ENCODE measurements at places on chromosomes 13 and 19.
A peak's percentile ranks its signal among the peaks of the same experiment; 100 is the strongest.

GRCh38 chr13:40613192-40613818 lies 53.1 kb downstream of the FOXO1 start:
- DNase-seq = peak; percentile 17

GRCh38 chr13:24124789-24125476 lies 35.6 kb upstream of the SPATA13 start:
- DNase-seq = no peak

- no peak for DNase-seq
Observed at GRCh38 chr13:52009946-52010345, 1.3 kb downstream of the ATP7B start.

- DNase-seq = no peak
Observed at GRCh38 chr13:98385606-98386005, 191.3 kb downstream of the STK24 start.

DNA sequence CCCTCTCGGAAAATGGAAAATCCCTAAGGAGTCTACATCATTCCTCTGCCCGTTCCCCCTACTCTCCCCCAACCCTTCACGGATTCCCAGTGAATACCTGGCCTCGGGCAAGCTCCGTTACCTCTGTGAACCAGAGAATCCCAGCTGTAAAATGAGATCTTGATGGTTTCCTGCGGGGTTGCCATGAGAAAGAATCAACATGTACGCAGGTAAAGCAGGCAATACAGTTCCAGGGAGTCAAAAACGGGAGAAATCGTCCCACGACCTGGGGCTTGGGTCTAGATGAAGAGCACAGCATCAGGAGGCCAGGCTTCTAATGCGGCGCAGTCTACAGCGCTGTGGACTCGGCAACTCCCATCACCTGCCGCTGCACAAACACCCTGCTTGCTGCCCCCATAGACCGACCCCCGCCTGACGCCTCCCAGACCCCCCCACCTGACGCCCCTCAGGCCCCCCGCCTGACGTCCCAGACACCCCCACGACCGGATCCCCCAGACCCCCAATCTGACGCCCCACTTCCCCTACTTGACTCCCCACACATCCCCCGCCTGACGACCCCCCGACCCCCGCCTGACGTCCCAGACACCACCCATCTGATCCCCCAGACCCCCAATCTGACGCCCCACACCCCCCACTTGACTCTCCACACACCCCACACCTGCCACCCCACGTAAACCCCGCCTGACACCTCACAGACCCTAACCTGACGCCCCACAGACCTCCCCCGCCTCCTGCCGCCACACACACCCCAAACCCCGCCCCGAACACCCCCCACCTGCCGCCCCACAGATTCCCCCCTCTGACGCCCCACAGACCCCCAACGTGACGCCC lies 680 bp downstream of the LIG4 start:
- no peak for DNase-seq

DNA sequence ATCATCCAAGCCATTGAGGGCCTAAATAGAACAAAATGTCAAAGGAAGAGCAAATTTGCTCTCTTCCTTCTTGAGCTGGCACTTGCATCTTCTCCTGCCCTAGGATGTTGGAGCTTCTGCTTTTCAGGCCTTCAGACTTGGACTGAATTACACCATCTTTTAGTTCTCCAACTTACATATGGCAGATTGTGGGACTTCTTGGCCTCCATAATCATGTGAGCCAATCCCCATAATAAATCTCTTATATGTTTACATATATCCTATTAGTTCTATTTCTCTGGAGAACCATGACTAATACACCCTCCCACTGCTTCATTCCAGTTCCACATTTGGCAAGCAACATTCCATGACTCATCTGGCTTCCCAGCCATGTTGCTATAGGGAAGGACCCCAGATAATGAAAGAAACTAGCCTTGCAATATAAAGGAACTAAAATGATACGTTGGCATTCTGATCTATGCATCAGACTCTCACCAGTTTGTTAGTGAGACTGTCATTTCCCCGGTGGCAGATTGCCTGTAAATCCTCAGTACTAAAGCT lies 11.0 kb upstream of the ACOD1 start:
- no peak for DNase-seq

GRCh38 chr13:110047496-110047895 lies 259.5 kb downstream of the COL4A1 start:
- DNase-seq = no peak

DNA sequence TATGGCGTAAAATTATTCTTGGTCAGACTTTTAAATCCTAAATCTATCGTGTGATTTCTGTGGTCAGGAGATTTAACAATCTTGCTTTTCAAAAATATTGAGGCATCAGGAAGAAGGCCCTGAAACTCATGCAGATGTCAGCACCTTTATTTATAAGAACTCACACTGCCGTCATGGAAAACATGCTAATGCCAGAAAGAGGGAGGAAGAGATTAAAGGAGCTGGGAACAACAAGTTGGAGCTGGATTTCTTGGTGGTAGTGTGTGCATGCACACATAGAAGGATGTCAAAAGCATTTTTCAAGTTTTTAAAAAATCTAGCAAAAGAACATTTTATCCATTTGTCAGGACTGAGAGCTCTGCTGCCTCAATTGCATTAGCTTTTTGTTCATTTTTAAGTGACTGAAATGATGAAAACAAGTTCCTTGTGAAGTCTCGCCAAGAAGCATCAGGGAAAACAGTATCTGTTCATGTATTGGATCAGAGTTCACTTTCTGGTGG lies 342.5 kb downstream of the SPRY2 start:
- no peak for DNase-seq

GRCh38 chr19:34900245-34900644 lies 26.5 kb upstream of the ZNF30 start:
- no peak for DNase-seq

GRCh38 chr19:5536337-5536894 lies 31.3 kb downstream of the TINCR start:
- DNase-seq = no peak

DNA sequence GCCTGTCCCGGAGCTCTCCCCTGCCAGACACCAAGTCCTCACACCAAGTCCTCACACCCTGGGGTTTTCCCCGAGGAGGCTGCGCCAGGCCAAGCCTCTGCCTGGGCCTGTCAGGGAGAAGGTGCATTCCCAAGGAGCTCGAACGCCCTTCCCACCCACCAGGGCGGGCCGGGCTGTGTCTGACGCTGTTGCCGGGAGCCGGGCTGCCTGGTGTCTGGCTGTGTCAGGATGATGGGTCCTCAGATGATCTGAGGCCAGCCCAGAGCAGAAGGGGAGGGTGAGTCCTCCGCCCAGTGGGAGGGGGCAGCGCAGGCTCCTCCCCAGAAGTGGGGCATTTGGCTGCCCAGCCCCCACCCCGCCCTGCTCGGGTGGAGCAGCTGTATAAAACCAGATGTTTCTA lies 2.3 kb upstream of the HAS1 start:
- DNase-seq = no peak

DNA sequence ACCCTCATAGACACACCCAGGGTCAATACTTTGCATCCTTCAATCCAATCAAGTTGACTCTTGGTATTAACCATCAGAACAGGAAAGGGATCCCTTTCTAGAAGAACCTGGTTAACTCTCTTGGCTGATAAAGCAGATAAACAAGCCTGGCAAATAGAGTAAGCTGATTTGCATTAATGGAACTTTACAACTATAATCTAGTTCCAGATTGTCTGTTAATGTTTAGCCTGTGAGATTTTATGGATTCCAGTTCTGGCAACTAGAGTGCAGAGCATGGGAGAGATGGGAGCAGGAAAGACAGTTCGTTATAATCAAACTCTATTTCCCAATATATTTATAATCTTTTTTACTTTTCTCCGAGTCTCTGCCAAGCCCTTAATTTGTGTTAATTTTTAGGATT lies 272.6 kb upstream of the KLHL1 start:
- DNase-seq = no peak
